ENCODE measurements at places on chromosomes 5 and 9. TPM values are rescaled to one million over a fixed set of nuclear protein-coding genes. Genes with fewer than 3 reads are reported as not detected.

TNFSF15 gene
- total RNA-seq = 0.33 TPM

SPINK6 gene
- not detected for total RNA-seq

- no peak for DNase-seq
Observed at GRCh38 chr5:91607675-91608074, 224.6 kb upstream of the ARRDC3 start.

GRCh38 chr5:8831854-8832253, 714.0 kb downstream of the SEMA5A start:
- DNase-seq = no peak

DNA sequence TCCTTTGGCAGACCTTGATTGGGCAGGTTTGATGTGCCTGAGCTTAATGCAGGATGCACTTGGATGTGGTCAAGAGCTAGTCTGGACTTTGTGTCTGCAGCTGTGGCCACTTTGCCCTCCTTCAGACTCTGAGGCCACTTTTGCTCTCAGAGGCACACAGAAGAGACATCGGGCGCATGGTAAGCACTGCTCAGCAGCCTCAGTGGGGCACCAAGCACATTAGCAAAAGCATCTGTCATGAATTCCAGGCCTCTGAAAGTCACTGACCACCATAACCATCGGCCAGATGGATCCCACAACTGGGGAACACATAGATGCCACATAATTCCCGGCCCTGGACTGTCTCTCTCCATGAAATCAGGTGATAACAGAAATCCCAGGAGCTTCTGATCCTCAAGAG, 34.3 kb upstream of the ZNF782 start:
- DNase-seq = no peak

GRCh38 chr5:154520861-154521453, 42.9 kb upstream of the HAND1 start:
- DNase-seq = no peak

DNA sequence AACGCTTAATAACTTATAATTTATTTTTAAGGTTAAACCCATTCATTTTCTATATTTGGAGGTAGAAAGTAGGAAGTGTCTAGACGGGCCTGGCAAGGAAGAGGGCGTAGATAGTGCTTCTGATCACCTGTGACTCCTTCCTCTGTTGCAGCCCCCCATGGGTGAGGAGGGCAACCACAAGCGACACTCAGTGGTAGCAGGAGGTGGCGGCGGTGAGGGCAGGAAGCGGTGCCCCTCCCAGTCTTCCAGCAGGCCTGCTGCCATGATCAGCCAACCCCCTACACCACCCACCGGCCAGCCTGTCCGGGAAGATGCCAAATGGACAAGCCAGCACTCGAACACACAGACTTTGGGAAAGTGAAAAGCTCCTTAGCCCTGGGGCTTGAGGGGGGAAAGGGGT, 36.7 kb downstream of the FAXDC2 start:
- DNase-seq = no peak

- no peak for DNase-seq
Observed at GRCh38 chr9:35685506-35685905, 4.2 kb downstream of the TPM2 start.

- DNase-seq = no peak
Observed at GRCh38 chr5:31452314-31452713, 79.6 kb downstream of the DROSHA start.

DNA sequence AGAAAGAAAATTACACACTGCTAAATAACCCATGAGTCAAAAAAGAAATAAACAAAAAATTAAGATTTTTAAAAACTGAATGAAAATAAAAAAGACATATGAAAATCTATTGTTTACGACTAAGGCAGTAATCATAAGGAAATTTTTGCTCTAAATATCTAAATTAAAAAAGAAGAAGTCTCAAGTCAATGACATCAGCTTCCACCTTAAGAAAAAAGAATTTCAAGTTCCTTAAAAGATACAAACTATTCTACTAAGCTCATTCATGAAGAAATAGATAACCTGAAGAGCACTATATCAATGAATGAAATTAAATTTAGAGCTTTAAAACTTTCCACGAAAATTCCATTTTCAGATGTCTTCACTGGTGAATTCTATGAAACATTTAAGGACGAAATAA, 15.7 kb upstream of the STARD4 start:
- no peak for DNase-seq

Data from esophagus muscularis mucosa (tissue), 4 donors.